Activated gamma-delta T cell (primary cell): ENCODE measurements at places on chromosomes 1 and 21.

DNA sequence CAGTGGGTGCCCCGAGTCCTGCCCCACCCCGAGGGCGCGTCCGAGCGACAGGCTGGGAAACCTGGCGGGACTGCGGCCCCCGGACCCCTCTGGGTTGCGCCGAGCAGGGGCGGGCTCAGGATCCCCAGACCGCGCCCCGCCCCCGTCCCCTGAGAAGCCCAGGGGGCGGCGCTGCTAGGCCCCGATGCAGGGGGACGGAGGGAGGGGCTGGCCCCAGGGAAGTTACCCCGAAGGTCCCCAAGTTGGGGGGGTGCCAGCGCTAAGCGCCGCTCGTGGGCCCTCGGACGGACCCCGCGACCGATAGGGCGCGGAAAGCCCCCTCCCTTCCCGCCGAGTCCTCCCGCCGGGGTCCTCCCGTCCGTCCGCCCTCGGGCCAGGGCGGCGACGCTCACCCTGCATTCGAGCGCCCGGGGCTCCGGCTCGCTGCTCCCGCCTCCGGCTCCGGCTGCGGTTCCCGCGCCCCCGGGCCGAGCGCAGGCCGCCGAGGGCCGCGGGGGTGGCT, 414 bp downstream of the GPR153 start:
- DNase-seq: no peak

DNA sequence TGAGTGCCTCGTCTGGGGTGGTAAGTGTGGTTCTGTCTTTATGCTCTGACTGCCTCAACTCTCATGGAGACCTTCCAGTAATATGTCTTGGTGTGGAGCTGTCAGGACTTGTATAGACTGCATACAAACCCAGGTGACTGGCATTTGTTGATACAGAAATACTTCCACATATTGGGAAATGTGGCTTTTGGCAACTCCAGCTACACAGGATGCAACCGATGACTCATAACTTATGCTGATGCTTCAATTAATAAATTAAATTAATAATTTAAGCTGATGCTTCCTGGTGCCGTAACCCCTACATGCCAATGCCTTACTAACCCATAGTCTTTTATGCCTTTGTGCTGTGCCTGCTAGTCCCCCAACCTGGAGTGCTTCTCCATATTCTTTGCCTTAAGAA, 72.3 kb upstream of the ARTN start:
- DNase-seq: no peak

GRCh38 chr1:228474507-228474906, 12.7 kb upstream of the RNF187 start:
- DNase-seq: no peak

- DNase-seq: no peak
Measured at GRCh38 chr1:236301080-236301957, 19.6 kb upstream of the ERO1B start.

DNA sequence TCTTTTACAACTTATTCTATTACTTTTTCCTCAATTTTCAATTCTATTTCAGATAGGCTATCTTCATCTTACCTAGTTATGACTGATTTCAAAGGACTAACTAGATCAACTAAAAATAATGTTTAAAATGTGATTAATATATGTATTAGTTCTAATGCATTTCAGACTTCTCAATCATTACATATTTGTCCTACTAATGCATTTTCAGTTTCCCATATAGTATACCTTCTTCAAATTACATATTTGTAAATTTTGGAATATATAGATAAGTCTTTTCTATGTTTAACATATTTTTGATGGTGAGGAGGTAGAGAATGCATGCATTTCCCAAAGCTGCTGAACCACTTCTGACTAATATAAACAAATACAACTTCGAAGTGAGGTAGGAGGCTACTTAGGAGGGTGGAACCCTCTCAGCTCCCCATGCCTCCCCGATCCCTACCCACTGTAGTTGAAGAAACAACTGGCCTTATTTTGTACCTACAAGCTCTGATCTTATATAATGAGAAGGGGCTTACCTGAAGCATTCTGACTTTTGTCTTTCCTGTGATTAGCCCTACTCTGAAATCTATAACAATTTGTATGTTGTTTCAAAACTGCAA, 1.7 kb downstream of the TRMT1L start:
- DNase-seq: no peak

DNA sequence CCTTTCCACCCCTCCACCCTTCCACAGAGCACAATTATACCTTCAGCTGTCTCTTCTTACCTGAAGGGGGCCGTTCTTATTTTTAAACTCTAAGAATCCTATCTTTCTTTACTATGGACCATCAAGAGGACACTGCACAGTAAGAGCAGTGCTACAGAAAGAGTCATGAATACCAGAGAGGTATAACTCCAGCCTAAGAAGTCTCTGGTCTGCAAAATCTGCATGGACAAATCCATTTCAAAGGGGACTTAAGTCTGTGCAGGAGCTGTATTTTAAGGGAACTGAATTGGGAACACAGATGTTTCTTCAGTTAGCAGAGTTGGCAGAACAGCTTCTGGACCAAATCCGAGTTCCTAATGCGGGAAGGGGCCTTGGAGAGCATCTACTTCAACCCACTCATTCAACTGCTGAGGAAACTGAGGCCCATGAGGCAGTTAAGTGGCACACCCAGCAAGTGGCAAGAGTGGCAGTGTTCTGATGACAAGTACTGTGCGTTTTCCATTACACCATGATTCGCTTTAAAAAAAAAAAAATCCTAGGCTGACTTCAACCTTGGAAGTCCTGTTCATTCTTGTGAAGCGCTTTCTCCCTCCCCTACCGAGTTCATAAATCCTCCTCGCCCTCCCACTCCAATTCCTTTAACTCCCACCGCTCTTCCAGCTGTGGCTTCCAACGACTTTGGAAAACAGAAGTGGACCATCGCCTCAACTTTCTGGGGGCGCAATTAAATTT, 1.8 kb downstream of the PLPP3 start:
- DNase-seq: no peak

DNA sequence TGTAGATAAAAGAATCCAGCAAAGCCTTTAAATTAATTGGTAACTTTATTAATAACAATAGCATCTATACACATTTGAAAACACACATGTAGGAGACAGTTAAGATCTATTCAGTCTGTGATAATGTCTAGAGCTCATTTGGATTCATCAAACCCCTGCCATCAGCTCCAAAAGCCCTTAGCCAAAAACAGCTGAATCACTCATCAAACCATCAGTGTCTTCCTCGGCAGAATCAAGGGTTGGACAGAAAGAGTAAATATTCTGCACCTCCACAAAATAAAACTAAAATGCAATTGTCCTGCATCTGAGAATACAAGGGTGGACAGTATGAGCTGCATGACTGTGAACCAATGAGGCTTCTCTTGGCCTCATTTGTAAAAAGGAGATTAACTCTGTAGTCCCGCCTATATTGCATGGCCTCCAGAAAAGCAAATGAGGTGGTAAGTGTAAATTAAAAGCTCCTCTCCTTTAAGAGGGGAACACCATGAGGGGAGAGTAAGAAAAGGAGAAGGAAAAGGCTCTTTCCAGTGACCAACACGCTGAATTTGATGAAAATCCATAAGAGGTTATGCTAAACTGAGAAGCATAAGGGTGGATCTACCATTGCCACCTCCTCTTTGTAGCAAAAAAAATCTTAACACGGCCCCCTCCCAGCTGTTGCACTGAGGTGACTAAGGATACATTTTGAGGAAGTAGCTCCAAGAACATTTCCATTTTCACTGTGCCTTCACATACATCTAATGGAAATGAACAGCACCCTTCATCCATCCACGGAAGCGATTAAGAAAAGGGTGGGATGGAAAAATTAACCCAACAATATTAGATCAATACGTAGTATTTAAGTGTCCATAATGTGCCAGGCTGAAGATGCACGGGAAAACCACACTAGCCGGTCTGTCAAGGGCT, 14.7 kb upstream of the BOLA1 start:
- no peak for DNase-seq

- no peak for DNase-seq
Measured at GRCh38 chr1:60547821-60548220, 474.3 kb upstream of the C1orf87 start.

DNA sequence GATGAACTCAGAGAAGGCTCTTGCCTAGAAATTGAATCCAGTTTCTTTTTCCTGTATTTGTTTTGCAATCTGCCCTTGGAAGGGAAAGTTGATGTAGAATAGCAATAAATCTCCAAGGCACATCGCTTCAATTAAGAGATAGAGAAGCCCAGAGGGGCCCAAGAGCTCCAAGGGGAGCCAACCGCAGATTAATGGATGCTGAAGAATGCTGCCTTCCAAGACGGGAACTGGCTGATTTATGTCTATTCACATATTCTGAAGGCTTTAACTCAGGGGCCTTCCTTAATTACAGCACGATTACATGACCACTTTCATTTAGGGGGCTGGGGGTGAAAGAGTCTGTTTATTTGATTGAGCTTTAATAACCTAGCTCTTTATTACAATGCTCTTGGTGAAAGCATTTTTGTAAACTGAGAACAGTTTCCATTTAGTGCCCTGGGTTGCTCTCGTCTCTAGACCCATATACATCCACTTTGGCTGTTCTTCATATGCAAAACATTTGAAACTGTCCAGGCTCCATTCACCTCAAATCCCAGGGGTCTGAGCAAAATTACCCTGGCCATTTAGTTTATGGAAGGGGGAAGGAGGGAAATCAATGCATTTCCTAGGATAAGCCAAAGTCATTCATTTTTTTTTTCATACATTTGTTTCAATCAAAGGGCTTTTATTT, 87.4 kb upstream of the CLDN14 start:
- DNase-seq: no peak

DNA sequence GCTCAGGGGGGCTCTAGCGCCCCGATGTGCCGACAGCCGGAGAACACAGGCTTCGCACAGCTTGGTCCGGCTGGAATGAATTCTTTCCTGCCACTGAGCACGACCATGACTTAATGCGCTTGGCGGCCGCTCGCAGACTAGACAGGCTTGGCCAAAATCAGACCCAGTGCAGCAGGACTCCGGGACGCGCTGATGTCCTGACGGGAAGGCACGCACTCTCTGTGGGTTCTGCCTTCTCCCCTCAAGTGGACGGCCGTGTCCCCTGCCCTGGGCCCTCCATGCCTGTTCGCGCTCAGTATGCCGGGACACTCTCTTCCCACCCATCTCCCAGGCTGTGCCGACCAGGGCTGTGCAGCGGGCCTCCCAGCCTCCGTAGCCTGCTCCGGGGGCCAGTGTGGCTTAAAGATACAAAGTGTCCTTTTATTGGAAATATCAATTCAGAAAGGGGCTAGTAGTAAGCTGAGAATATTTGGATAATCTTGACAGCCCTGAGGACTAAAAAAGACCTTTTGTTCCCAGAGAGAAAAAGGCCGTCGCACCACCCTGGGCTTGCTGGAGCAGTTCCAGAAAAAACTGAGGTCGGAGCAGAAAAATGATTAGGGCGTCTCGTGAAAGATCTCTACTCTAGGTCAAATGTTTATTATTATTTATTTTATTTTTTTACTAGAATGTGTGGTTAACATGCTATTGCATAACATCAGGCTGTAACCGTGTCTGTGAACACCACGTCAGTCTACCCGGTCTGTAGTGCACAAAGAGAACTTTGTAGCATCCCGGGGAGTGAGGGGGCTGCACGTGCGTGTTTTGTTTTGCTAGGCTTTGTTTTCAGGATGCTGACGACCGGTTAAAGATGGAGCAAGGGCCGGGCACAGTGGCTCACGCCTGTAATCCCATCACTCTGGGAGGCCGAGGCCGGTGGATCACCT, 88.1 kb upstream of the ARHGEF16 start:
- DNase-seq: no peak

GRCh38 chr1:236862615-236863211, 67.6 kb downstream of the MTR start:
- DNase-seq: no peak

GRCh38 chr1:61842863-61843514, 100.7 kb downstream of the PATJ start:
- no peak for DNase-seq

DNA sequence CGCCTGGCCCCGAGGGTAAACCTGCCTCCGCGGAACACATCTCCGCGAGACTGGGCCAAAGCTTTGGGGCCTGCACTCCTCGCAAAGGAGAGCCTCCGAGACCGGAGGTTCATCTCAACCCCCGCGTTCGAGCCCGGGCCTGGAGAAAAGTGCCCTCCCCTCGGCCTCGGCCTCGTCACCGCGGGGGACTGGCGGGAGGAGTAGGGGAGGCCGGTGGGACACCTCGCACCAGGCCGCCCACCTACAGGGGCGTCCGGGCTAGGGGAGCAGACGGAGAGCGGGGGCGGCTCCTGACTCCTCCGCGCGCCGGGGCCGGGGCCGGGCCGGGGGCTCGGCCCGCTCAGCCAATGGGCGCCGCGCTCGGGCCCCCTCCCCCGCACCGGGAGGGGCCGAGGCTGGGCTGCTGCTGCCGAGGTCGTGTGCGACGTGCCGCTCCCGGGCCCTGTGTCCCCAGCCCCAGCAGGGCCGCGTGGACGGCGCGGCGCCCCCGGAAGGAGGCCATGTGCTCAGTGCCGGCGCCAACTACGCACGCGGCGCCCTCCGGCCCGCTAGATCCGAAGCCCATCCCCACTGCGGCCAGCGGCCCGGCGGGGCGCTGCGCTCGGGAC, 684 bp downstream of the SLC2A1 start:
- DNase-seq: peak; percentile 60

DNA sequence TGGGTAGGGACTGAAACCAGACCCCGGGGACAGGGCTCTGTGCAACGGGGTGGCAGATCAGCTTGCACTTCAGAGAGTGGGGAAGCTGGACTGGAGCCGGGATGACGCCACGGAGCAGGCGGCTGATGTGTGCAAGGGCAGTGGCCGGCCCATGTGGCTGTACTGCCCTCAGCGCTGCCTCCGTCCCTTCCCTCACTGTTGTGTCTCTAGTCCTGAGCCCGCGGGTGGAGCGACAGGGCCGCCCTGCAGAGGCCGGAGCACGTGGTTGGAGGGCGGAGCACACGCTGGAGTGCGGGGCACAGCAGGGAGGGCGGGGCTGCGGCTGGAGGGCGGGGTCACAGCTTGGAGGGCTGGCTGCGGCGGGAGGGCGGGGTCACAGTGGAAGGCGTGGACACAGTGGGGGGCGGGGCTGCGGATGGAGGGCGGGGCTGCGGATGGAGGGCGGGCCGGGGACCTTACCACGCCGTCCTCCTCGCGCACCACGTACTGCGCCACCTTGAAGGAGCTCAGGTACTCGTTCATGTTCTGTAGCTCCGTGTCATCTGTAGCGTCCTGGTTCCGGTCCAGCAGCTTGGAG, 52.4 kb downstream of the CHD5 start:
- peak; percentile 53 for DNase-seq

DNA sequence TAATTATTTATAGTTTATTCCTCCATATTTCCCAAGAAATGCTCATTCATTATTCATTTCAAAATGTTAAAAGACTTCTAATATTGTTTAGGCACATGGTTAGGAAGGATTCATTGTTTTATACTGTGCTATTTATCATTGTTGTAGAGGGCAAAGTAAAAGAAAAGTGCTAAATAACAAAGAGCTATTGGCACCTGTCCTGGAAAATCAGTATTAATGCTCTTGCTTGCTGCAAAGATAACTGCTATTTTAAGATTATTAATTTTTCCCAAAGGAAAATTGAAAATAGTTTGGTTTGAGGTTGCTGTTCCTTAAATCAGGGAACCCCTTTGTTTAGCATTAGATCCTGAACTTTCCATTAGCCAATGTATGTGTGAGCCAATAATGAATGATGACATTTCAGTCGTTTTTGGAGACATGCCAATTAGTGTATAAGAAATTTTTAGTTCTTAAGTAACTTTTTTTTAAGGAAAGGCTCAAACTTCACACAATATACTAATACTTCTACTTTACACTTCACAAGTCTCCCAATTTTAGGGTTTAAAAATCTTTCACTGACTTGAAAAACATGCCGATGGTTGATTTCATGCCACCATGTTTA, 39.9 kb downstream of the EPB41 start:
- no peak for DNase-seq

- no peak for DNase-seq
Measured at GRCh38 chr1:92494485-92495141, 7.9 kb upstream of the GFI1 start.
